ENCODE measurements at places on chromosomes 7 and 10. TPM values are rescaled to one million over a fixed set of nuclear protein-coding genes. Genes with fewer than 3 reads are reported as not detected.

DNA sequence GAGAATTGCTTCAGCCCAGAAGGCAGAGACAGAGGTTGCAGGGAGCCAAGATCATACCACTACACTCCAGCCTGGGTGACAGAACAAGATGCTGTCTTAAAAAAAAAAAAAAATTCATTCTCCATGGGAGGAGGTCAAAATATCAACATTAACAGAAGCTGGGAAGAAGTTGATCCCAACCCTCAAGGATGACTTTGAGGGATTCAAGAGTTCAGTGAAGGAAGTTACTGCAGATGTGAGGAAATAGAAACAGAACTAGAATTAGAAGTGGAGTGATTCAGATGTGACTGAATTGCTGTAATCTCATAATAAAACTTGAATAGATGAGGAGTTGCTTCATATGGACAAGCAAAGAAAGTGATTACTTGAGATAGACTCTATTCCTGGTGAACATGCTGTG lies 19.7 kb upstream of the RPEL1 start:
- no peak for DNase-seq

DNA sequence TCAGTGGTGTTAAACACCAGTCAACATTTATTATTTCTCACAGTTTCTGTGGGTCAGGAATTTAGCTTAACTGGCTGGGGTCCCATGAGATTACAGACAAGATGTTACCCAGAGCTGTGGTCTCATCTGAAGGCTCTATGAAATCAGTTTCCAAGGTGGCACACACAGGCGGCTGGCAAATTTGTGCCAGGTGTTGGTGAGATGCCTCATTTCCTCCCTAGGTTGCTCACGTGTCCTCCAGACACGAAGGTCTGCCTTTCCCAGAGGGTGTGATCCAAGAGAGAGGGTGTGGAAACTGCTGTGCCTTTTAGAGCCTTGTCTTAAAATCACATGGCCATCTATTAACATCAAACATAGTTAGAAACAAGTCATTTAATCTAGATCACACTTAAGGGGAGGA lies 209.0 kb downstream of the JCAD start:
- no peak for DNase-seq

The FOXK1 gene
- 4.7 TPM for polyA plus RNA-seq

The NSUN6 gene
- polyA plus RNA-seq = 5.3 TPM

The C10orf143 gene
- polyA plus RNA-seq = 2.2 TPM
